Activated CD4-positive, alpha-beta memory T cell treated with anti-CD3 and anti-CD28 coated beads for 36 hours (primary cell): ENCODE measurements at places on chromosomes 3 and 15.

- no peak for DNase-seq
These were observed 124.6 kb downstream of the ZNF621 start for GRCh38 chr3:40649346-40649745.

DNA sequence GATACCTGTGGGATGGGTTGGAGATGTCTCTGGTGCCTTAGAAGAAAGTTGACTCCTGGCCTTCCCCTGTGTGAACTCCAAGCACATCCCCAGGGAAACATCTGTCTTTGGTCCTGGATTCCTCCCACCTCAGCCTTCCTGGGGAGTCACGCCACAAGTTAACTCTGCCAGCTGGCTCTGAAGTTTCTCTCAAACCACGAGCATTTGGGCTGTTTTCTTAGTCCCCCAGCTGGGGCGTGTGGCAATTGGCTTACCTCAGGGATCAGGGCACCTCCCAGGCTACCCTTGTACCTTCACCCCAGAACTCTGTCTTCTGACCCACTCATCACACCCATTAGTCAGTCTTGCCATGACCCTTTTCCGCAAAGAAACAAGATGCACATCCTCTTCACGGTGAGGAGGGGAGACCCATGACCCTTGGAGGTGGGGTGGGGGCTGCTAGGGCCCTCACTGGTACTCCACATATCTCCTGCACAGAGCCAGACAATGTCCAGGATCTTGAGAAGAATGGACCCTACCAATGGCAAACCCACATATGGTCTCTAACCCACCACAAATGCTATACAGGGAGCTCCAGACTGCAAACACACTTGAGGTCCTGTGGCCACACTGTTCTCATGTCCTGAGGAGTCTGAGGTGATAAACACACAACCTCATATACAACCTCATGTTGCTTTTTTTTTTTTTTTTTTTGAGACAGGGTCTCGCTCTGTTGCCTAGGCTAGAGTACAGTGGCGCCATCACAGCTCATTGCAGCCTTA, 3.9 kb downstream of the NEIL1 start:
- peak; percentile 24 for DNase-seq

DNA sequence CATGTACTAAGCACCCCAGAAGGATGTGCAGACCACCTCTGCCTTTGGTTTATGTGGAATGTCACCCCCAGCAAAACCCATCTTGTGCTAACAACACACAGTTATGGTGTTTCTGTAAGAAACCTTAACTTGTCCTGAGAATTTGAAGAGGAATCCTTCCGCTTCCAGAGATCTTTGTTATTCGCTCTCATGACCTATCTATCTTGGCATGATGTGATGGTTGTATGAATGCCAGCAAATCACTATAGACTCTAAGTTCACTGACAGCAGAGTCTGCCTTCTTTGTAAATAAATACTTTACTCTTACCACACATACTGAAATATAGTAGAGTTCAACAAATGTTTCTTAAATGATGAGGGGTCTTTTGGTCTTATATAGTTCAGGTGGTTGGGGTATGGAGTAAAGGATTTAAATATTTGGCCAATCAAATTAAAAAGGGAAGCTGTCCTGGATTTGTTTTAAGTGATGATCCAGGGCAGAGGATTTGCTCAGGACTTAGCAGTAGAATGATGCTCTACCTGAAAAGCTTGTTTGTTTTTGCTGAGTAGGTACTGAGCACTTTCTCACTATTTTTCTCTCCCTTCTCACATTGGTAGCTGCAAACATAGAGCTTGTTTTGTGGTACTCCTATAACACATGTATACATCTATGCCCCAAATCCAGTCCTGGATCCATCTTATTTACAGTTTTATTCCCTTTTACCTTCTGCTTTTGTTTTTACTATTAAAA, 27.9 kb upstream of the RTP1 start:
- no peak for DNase-seq

GRCh38 chr15:64105113-64105704, 9.4 kb downstream of the SNX1 start:
- no peak for DNase-seq

DNA sequence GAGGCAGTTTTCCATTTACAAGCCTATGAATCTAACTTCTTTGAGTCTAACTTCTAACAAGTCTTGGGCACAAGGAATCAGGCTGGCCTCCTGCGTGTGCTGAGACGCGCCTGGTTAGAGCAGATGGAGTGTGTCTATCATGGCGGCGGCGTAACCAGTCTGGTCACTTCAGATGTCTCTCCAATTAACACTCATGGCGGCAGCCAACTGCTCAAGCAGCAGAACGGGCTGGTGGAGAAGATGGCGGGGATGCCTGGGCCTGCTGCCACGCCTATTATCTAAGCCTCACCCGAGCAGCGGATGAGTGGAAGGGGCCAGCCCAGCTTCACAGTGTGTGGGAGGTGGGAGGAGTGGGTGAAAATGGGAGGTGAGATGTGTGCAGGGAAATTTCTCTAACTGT, 246.4 kb upstream of the TPRG1 start:
- DNase-seq, result no peak

- no peak for DNase-seq
These were observed 98.0 kb downstream of the KCNAB1 start for GRCh38 chr3:156218353-156218744.

- peak; percentile 18 for DNase-seq
These were observed 6.5 kb upstream of the PLSCR1 start for GRCh38 chr3:146550743-146551510.

- DNase-seq, result no peak
These were observed 73.6 kb upstream of the CGNL1 start for GRCh38 chr15:57302640-57303257.

DNA sequence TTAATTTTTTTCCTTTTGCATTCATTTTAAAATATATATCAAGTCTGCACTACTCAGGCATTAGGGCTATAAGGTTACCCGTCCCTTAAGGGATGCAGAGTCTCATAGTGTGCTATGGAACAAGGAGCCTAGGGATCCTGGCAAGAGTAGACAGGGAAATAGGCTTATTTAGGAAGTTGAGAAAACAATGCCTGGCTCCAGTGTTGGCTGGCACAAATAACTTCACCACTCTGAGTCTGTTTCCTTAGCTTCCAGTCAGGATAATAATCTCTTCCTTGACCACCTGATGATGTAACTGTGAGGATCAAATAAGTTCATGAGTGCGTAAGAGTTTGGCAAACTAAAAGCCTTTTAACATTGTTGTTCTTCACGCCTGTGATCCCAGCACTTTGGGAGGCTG, 540.8 kb upstream of the IL12A start:
- no peak for DNase-seq

DNA sequence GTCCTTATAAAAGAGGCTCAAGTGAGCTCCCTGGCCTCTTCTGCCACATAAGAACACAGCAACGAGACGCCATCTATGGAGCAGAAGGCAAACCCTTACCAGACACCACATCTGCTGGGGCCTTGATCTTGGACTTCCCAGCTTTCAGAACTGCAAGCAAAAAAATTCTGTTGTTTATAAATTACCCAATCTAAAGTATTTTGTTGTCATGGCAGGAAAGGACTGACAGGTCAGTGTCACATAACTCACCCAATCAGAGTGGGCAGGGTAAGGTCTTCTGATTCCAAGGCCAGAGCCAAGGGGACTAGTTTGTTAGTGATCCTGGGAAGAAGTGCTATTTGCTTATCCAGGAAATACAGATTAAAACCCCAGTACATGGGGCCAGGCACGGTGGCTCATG, 98.9 kb downstream of the HMG20A start:
- DNase-seq, result no peak

DNA sequence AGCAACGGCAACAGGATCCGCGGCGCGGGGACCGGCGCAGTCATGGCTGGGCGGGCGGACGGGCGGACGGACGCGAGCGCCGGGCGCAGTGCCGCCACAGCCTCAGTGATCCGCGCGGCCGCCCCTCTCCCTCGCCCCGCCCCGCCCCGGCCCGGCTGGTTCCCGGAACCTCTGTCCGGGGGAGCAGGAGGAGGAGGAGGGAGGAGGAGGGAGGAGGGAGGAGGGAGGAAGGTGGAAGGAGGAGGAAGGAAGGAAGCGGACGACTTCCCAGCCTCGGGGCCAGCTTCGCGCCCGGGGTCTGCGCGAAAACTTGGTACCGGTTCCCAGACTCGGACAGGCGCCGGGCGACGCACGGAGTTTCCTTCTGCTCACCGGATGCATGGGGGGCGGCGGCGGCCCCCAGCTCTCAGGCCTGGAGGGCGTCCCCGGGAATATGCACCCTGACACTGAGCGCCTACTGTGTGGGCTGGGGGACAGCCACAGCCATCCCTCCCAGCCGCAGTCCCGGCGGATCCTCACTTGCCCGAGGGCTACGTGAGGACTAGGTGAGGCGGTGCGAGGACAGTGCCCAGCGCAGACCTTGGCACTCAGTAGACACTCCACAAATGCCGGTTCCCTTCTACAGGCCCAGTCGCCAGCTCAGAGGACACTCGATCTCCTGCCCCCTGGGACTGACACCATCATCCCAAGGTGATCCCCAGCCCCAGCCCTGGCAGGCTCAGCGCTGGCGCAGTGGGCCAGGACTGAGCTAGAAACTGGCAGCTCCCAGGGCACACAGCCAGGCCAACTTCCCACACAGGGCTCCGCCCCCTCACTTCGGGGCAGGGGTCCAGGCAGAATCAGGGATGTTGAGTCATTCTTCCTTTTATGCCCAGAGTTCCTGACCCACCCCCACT, at the start of gene SHISA5:
TSS of gene SHISA5 (minus strand) at position 124 of the 896 bp plus-strand sequence. CDS start at position 44, 80 bp downstream.
- peak; percentile 67 for DNase-seq

GRCh38 chr3:54760201-54760600, 167.7 kb downstream of the LRTM1 start:
- no peak for DNase-seq

DNA sequence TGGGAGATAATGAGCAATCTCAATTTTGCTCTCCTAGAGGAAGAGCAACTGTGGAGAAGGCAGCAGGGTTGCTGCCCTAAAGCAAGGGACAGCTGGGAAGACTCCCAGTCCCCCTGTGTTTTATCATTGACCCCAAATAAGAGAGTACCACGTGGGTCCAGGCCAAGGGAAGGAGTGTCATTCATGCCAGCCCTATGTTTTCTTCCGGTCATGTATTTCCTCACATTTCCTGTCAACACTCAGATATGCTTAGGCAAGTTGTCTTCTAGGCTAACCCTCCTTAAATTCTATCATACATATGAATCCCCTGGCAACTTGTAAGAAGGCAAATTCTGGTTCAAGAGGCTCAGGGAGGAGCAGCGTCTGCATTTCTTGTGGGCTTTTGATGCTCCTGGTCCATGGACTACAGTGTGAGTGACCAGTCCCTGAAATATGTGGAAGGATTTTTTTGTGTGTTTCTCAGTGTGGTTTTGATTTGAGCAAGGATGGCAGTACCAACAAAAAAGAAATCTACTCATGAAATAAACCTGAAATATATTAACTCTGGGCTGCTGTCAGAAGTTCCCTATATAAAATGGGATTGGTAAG, 31.9 kb upstream of the RPP14 start:
- DNase-seq, result no peak

- no peak for DNase-seq
These were observed 95.1 kb downstream of the APBA2 start for GRCh38 chr15:28980709-28981350.

- DNase-seq, result no peak
These were observed 121.7 kb upstream of the PRR20G start for GRCh38 chr3:127409421-127410136.

- no peak for DNase-seq
These were observed 40.6 kb downstream of the ARNT2 start for GRCh38 chr15:80444680-80445251.

- DNase-seq, result no peak
These were observed 302.5 kb upstream of the GADL1 start for GRCh38 chr3:31196881-31197364.

DNA sequence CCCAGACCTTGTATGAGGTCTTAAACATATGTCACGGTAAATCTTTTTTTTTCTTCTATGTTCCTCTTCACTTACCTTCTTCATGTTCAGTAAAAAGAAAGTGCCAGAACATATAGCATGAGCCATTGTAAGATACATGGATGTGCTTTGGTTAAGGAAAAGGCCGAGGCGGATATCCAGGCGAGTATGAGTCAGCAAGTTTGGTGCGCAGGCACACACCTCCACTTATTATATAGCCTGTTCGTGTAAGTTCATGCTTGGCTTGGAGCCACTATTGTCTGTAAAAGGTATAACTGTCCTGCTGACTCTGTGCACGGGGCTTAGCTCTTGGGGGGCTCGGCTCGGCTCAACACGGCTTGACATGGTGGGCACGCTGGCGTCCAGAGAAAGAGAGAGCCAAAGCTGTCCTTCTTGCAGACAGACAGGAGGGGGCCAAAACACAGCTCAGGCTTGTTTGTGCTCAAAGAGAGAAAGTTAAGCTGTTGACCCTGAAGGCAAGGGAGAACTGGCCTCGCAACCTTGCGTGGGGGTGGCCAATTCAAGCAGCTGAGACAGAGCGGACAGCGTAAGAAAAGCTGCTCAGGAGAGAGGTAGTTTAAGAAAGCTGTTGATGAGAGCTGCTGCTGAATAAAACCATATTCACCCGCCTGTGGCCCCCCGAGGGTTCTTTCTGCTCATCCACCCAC, 251.2 kb downstream of the SLC9A9 start:
- DNase-seq, result no peak

DNA sequence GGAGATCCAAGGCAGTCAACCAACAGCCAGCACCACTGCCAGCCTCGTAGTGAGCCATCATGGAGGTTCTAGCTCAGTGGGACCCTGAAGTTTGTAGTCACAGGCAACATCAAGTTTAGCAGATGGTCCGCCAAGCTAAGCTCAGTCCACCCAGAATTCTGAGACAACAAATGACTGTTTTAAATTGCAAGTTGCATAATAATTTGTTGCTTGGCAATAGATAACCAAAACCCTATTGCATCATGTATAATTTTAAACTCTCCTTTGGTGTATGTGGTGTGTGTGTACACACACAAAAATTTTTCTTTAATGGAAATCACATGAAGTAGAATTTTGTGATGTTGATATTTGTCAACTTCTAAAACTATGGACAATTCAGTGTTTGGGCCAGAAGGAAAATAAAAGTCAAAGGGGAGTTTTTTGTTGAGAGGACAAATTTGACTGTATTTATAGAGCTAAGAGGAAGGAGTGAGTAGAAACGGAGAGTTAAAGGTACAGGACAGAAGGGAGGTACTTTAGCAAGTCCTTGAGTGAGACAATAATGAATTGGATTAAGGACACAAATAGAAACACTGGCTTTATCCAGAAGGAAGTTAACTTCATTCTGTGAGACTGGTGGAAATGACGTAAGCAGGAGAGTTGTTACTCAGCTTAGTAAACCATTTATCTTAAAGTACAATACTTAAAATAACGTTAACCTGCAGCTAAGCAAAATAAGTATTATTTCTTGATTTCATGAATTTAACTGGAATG, 83.6 kb downstream of the NCEH1 start:
- DNase-seq, result no peak

GRCh38 chr3:169008776-169009358, 654.6 kb downstream of the MECOM start:
- no peak for DNase-seq
